ENCODE measurements at places on chromosomes 4 and X.

GRCh38 chr4:21512353-21512752 is 436.2 kb downstream of the KCNIP4 start:
- no peak for DNase-seq

DNA sequence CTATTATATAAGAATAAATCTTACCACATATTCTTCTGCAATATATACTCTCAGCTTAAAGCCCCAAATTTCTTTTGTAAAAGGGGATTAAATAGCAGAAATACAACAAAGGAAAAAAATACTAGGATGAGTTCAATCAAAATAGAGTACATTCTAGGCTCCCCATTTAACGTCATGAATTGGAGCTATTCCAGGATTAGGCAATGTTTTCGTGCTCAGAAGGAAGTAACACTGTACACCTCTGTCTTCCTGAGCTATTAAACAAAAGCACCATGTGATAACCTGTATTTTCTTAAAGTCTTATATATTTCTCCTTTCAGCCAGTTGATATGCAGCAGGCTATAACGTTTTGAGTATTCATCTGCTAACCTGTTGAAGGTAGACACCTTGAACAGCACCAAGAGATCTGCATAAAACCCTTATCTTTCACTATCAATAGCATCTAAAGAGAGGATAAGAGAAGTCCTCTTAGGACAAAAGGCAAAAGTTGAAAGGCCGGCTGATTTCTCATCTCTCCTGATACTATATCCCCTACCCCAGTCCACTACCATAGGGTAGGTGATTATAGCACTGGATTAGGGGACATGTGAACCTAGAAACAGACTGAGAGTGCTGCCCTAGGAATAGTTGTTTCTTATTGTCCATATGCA is 31.5 kb downstream of the TEC start:
- DNase-seq, result no peak

GRCh38 chrX:15747626-15748173 is 9.6 kb downstream of the CA5B start:
- no peak for DNase-seq

GRCh38 chrX:133859336-133859735 is 126.1 kb downstream of the GPC3 start:
- no peak for DNase-seq

DNA sequence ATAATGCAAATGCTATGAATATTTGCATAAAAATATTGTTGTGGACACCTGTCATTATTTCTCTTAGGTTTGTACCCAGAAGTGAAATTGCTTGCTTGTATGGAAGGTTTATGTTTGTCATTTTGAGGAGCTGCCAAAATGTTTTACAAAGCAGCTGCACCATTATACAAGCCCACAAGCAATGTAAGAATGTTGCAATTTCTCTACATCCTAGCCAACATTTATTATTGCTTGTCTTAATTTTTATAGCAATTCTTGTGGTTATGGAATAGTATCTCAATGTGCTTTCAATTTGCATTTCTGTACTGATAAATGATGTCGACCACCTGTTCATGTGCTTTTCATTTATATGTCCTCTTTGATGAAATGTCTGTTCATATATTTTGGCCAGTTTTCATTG is 18.7 kb upstream of the RBMX start:
- DNase-seq, result no peak

DNA sequence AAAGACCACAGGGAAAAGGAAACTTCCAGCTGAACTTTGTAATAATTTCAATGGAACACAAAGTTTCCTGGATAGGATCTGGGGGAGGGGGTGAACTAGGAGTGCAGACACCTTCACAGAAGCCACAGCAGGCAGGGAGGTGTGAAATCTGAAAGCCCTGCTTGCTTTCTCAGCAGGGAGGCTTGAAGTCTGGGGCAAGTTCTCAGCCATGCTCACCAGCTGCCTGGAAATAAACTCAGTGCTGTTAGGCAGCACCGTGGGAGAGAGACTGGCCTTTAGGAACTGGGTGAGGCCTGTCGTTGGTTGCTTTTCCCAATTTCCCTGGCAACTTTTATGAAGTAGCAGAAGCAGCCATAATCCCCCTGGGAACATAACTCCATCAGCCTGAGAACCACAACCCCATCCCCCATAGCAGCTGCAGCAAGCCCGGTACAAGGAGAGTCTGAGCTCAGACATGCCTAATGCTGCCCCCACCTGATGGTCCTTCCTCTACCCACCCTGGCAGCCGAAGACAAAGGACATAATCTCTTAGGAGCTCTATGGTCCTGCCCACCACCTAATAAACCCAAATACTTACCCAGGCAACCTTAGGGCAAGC is 39.2 kb upstream of the NMU start:
- DNase-seq, result no peak

DNA sequence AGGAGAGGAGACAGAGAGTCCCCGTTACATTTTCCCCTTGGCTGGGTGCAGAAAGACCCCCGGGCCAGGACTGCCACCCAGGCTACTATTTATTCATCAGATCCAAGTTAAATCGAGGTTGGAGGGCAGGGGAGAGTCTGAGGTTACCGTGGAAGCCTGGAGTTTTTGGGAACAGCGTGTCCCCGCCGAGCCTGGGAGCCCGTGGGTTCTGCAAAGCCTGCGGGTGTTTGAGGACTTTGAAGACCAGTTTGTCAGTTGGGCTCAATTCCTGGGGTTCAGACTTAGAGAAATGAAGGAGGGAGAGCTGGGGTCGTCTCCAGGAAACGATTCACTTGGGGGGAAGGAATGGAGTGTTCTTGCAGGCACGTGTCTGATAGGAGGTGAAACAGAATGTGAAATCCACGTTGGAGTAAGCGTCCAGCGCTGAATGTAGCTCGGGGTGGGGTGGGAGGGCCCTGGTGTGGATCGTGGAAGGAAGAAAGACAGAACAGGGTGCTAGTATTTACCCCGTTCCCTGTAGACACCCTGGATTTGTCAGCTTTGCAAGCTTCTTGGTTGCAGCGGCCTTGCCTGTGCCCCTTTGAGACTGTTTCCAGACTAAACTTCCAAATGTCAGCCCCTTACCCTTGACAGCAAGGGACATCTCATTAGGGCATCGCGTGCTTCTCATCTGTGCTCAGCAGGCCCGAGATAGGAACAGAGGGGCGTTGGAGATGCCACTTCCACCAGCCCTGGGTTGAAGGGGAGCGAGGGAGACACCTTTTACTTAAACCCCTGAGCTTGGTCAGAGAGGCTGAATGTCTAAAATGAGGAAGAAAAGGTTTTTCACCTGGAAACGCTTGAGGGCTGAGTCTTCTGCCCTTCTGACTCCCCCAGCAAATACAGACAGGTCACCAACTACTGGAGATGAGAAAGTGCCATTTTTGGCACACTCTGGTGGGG is 2.7 kb downstream of the SHOX start:
- DNase-seq, result no peak

DNA sequence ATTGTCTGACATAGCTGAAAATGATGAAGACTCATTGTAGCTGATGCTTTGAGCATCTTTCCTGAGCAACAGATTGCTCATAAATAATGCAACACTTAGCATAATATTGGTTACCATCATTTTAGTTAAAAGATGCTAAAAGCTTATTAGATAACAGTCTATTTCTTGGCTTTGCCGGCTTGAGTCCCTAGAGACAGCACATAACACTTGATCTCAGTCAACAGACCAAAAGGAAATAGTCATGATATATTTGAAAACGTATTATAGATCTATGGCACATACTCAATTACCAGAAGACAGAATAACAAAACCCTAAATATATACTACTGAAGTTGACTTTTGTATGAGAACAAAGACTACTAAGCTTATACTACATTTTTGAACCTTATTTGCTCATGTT is 846.7 kb upstream of the EPHA5 start:
- no peak for DNase-seq

Data from stimulated activated CD4-positive, alpha-beta T cell treated with anti-CD3 and anti-CD28 coated beads, TNF-alpha, amount 100 ng/mL, for 4 hours (primary cell).